Bladder microvascular endothelial cell (primary cell): ENCODE measurements at places on chromosomes 6 and 20. TPM values are rescaled to one million over a fixed set of nuclear protein-coding genes. Genes with fewer than 3 reads are reported as not detected.

KIF25 gene
- total RNA-seq: 0.19 and 0.49 TPM in 2 replicates

MARCKS gene
- total RNA-seq: 91.6 and 192 TPM in 2 replicates

ANKS1A gene
- total RNA-seq: 19.4 and 46.9 TPM in 2 replicates

PTCHD4 gene
- 4.2 and 18.9 TPM in 2 replicates for total RNA-seq

SLC35D3 gene
- not detected in 2 replicates for total RNA-seq
